ENCODE measurements at places on chromosomes 1 and 21.

- DNase-seq: no peak
These were observed 1.1 kb downstream of the TMPRSS2 start for GRCh38 chr21:41506611-41507520.

GRCh38 chr1:30670240-30671060 lies 52.9 kb downstream of the MATN1 start:
- no peak for DNase-seq

- DNase-seq: no peak
These were observed 80.0 kb upstream of the BACH1 start for GRCh38 chr21:29218749-29219148.

DNA sequence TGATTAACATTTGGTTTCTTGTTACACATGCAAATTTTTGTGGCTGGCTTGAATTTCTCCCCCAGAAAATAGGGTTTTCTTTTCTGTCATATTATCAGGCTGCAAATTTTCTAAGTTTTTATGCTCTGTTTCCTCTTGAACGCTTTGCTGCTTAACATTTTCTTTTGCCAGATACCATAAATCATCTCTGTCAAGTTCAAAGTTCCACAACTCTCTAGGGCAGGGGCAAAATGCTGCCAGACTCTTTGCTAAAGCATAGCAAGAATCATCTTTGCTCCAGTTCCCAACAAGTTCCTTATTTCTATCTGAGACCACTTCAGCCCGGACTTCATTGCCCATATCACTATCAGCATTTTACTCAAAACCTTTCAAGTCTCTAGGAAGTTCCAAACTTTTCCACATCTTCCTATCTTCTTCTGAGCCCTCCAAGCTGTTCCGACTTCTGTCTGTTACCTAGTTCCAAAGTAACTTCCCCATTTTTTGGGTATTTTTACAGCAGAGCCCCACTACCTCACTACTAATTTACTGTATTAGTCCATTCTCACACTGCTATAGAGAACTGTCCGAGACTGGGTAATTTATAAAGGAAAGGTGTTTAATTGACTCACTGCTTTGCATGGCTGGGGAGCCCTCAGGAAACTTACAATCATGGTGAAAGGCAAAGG lies 486.9 kb upstream of the NCAM2 start:
- DNase-seq: no peak

DNA sequence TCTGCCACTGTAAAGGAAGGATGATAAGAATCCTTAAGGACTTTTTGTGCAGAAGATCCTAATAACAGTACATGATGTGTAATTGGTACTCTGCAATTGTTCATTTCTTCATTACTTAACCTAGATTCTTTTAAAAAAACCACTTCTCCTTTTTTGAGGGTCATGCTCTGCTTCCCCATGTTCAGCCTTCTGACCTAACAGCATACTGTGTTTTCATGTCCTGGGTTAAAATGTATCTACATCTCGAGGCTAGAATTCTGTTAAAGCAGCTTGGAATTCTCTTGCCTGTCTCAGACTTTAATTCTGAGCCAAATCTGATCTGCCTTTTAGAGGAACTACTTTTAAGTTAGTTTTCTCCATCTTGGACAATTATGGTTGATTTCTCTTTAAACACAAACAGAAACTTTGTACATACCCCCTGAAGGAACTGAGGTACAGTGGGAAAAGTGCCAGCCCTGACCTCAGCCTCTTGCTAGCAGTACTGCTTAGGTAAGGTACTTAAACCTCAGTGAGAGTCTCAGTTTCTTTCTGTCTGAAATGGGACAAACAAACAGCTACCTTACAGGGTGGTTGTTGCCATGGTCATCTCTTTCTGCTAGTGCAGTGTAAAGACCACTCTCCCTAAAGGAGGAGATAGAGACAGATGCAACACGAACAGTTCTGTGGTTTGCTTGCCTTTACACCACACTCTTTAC lies 103.2 kb upstream of the DYNLT5 start:
- no peak for DNase-seq

GRCh38 chr1:160830321-160831153 lies 32.1 kb downstream of the CD244 start:
- DNase-seq: peak; percentile 77

DNA sequence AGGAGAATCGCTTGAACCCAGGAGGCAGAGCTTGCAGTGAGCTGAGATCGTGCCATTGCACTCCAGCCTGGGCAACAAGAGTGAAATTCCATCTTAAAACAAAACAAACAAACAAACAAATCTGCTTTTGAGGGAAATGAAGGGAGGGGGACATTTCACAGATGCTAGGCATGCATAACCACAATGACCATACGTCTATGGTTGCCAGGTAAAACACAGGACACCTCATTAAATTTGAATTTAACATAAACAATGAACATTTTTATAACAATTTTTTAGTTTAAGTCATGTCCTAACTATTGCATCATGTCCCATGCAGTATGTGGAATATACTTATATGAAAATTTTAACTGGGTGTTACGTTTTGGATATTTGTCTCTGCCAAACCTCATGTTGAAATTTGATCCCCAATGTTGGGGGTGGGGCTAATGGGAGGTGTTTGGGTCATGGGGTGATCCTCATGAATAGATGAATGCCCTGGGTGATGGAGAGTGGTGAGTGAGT lies 31.0 kb upstream of the ZBTB18 start:
- no peak for DNase-seq

GRCh38 chr21:14864211-14865021 lies 200.4 kb downstream of the NRIP1 start:
- no peak for DNase-seq

DNA sequence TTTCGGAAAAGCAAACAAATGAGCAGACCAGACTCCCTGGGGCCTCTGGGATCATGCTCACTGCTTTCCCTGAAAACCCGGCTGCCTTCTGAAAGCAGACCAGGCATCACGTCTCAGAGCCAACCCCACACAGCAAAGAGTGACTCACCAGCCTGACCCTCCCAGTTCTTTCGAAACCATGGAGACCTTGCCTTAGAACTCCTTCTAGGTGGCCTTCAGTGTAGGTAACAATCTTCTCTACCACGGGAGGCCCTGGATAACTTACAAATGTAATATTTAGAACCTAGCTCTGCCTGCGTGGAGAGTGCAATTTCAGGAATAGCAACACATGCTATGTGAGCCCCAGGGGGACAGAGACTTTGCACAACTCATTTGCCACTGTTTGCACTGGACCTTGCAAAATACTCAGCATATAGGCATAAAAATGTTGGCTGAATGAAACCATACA lies 105.2 kb downstream of the SUSD4 start:
- no peak for DNase-seq

GRCh38 chr1:44655609-44656008 lies 18.7 kb downstream of the TMEM53 start:
- no peak for DNase-seq

DNA sequence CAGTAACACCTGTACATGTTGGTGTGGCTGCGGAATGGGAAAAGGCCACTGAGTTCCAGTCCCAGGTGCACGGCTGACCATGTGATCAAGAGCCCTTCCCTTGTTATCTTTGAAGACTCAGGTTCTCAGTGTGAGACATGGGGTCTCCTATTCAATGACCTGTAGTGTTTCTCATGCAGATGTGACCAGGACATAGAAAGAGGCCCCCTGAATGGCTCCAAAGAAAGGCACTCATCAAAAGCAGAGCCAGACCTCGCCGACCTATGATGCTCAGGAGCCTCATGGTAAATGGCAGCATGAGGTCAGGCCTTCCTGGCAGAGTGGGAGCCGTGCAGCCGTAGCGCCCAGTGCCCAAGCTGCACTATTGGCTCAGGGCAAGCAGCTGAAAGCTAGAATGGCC lies 42.3 kb upstream of the HAO2 start:
- DNase-seq: no peak

DNA sequence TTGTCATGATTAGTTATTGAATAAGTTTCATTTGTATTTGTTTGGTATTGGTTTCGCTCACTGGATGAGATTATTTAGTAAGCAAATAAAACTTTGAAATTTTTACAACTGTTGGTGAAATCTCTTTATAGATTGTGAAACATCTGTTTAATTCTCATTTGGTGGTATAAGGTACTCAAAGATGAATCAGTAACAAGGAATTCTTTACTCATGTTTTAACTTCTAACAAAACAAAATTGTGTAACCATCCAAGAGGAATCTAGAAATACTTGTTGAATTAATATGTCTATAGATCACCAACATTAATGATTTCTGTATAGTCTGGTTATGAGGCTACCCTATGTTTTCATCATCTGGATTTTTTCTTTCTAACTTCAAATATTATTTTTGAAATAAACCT lies 62.8 kb upstream of the USP25 start:
- DNase-seq: no peak

DNA sequence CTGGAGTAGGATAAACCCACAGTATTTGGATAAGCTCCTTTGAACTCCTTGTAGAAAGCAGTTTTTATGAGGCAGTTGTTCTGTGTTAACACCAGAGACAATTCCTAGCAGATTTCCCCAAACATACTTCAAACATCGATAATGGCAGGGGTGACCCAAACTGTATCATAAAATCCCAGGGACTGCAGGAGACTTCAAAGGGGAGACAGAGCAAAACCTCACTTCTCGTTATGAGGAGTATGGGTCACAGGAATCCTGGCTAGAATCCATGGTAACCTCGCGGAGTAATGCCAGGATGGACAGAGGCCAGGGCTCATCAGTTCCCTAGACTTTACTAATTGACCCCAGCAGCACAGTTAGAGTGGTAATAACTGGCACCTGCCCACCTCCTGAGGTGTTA lies 148.0 kb downstream of the DHRS3 start:
- no peak for DNase-seq

DNA sequence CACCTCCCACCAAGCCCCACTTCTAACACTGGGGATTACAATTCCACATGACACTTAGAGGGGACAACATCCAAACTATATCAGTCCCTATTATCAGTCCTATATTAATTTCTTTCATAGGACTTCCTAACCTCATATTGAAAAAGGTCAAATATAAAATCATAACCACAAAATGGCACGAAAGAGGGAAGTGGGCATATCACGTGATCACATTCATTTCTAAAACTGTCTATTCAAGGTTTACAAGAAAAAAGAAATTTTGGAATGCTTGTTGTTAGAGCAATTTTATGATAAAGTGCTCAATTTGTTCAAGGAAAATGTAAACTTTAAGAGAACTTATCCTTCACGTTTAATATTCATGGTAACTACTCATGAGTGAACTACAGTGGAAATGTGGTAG lies 13.2 kb upstream of the CDC7 start:
- no peak for DNase-seq

- no peak for DNase-seq
These were observed 20.7 kb downstream of the AGT start for GRCh38 chr1:230693221-230693620.

DNA sequence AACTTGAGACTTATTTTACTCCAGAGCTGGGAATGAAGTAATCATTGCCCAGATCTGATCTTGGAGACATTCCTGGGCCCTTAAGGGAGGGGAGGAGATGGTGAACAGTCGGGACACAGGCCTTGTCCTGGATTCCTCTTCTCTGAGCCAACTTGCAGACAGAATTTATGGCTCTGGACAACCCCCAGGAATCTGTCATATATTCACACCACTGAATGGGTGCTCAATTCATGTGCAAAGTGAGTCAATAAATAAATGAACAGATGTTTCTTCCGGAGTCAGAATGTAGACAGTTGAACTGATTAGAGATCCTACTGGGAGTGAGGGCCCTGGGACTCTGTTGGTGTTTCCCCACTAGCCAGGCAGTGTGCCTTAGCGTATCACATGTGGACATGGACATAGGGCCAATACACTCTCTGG lies 2.6 kb downstream of the TUFT1 start:
- DNase-seq: no peak

GRCh38 chr1:9371391-9371935 lies 78.8 kb downstream of the SPSB1 start:
- DNase-seq: no peak

GRCh38 chr21:41901099-41901498 lies 22.0 kb upstream of the PRDM15 start:
- DNase-seq: no peak

Measured in type B pancreatic cell (in vitro differentiated cells).